ENCODE measurements at places on chromosomes 1 and 21. TPM values are rescaled to one million over a fixed set of nuclear protein-coding genes. Genes with fewer than 3 reads are reported as not detected.

Gene FAM177B
- not detected for total RNA-seq

GRCh38 chr21:41241341-41241740 is 73.4 kb downstream of the BACE2 start:
- no peaks in the 10 kb centered on the region for H3K27me3 ChIP-seq
- H3K36me3 ChIP-seq, result no peaks in the 10 kb centered on the region
- DNase-seq, result no peak

- H3K4me3 ChIP-seq, result no peak overlapping the region
- H3K36me3 ChIP-seq, result no peaks in the 10 kb centered on the region
- H3K27ac ChIP-seq, result no peak overlapping the region
- H3K4me1 ChIP-seq, result no peaks in the 10 kb centered on the region
- no peaks in the 10 kb centered on the region for H3K27me3 ChIP-seq
- no peak for DNase-seq
These were observed 16.0 kb upstream of the OVAAL start for GRCh38 chr1:180542838-180543145.

DNA sequence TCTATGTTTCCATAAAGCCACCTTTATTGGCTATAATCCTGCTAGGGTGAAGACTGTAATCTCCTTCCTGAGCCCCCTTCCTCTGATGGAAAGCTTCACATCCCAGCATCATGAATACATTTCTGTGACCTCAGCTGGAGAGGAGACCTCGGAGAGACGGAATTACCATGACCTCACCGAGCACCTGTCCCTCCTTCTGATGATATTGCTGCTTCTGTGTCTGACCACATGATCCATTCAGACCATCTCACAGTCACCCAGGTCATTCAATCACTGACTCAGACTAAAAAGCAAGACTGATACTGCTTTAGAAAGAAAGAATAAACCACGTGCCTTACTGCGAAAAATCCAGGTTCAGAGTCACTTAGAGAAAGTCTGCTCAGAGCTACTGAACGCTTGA is 8.8 kb downstream of the KCND3 start:
- no peaks in the 10 kb centered on the region for H3K27me3 ChIP-seq
- no peak for DNase-seq
- H3K4me1 ChIP-seq, result no peaks in the 10 kb centered on the region
- no peak overlapping the region for H3K27ac ChIP-seq
- no peak overlapping the region for H3K4me3 ChIP-seq
- H3K36me3 ChIP-seq, result no peaks in the 10 kb centered on the region

DNA sequence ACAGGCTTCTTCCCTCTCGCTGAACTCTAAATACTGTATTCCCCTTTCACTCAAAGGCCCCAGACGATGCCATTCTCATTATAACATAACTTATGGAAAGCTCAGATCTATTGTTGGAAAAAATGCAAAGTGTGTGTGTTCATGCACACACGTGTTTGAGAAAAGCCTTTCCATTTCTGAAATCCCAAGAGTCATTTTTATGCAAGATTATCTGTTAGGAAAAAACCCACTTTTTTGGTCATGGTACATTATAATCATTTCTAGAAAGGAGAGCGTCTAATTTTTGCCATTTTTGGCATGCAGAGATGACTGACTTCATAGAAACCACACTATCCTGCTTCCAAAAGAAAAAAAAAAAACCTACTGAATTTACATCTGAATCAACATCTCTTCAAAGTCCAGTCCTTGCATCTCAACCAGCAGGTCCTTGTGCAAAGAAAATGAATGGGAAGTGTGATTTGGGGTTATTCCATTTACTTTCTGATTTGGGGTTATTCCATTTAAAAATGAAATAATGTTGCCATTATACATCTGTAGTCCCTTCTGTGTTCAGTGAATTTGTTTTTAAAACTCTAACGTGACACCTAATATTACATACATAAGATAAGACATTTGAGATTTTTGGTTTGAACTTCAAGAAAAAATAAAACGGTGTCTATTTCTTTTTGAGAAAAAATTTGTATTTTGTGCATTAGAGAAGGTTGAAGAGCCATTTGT is 150.3 kb downstream of the DHRS3 start:
- H3K4me1 ChIP-seq, result peaks cover 35% of the 10 kb centered on the region
- H3K27me3 ChIP-seq, result no peaks in the 10 kb centered on the region

Gene TCP10L
- total RNA-seq, result not detected

Gene MRPL39
- 85.5 TPM for total RNA-seq

Gene TSPAN1
- total RNA-seq, result not detected

DNA sequence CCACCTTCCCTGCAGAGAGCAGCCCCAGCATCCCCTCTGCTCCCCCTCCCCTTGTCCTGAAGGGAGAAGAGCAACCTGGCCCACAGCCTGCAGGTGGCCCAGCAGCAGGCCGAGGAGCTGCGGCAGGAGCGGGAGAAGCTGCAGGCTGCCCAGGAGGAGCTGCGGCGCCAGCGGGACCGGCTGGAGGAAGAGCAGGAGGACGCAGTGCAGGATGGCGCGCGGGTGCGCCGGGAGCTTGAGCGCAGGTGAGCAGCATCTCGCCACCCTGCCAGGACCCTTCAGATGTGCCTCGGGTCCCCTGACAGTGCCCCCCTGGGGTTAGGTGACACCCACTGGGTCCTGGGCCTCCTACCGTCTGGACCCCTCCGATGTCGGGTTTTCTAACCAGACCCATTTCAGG is 22.3 kb downstream of the CROCC start:
- no peak overlapping the region for H3K27ac ChIP-seq
- no peak overlapping the region for H3K4me3 ChIP-seq
- no peak for DNase-seq
- H3K4me1 ChIP-seq, result no peaks in the 10 kb centered on the region
